Nucleus accumbens (tissue), 56 donors: ENCODE measurements at places on chromosomes 11 and 22.

DNA sequence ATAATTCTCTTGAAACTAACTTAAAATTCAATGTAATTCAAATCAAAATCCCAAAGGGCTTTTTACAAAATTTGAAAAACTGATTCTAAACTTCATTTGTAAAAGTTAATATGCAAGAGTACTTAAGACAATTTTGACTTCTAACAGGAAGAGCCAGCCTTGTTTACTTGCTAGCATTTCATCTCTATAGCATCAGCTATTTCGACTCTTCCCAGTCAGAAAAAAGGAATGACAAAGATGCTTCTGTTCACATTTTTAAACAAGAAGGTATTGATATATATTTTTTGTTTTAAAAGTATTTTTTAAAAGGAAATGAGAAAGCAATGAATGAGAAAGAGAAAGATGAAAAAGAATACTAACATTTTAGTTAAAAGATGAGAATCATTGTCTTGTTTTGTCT, 16.4 kb downstream of the SLN start:
- no peak for DNase-seq

DNA sequence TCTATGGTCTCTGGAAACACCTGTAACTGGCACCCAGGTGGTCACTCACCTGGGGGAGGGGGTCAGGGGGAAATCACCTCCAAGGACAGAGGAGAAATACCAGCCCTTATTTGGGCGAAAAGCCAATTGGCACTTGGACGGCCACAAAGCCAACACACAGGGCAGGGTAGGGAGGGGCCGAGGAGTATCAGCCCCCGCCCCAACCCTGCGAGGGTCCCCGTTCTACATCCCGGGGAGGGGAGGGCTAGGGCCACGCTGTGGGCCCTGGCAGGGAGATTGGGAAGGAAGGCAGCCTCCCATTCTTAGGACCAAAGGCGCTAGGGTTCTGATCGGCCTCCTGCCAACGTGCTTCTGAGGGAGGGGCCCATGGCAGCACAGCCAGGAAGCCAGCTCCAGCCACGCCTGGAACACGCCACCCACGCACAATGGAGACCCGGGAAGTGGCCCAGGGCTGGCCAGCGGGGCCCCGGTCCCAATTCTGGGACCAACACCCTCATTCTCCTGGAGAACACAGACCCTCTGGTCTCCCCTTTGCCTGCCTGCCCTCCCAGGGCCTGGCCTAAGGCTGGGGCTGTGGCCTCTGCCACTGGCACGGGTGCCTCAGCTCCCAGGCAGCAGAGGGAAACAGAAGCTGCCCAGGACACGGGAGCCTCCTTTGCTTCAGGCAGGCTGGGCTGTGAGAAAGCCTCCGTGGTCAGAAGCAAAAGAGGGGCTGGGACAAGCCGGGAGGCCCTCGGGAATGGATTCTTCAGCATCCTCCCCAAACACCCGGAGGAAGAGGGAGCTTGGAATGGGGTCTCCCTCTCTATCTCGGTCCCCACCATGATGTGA, 7.4 kb downstream of the CBX6 start:
- DNase-seq: no peak

DNA sequence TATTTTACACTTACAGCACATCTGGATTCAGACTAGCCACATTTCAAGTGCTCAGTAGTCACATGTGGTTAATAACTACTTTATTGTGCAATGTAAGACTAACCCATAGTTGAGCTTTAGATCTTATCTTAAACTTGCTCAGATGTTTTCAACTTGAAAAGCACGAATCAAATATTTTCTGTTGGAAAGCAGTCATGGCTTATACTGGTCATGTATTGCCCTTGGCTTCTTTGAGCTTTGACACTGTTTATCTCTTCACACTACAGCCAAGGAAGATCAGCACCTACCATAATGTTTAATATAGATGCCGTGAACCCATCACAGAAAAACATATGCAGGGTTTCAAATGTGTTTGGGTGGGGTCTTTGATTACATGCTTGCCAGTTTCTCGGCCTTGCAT, 4.4 kb downstream of the RBX1 start:
- DNase-seq: no peak

DNA sequence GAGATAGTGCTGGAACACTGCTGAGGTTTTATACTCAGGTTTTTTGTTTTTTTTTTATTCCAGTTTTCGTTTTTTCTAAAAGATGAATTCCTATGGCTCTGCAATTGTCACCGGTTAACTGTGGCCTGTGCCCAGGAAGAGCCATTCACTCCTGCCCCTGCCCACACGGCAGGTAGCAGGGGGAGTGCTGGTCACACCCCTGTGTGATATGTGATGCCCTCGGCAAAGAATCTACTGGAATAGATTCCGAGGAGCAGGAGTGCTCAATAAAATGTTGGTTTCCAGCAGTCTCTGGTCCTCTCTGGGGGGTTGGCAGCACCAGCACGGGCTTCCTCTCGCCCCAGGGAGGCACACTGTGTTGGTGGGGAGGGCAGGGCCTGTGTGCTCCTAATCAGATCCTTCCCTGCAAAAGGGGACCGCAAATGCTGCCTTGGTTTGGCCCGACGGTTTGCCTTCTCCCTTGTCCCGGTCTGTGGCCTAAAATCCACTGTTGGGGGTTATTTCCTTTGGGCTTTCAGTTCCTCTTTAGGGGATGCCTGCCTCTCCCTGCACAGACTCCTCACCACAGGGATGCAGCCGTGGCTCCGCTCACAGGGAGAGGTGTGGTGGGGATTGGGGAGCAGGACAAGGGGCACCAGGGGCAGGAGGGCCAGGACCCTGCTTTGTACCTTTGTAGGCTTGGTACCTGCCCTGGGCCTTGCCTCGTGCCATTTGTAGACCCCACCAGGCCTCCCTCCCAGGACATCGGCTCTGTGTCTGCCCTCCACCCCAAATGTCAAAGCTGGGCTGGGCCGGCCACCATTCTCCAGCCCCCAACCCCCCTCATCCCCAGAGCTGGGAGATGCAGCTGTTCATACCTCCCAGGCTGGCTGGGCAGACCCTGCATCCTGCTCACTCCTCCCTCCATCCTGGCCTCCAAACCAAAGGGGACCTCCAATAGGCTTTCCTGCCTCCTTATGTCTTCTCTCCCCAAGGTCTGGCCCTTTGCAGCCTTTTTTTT, 13.5 kb downstream of the MCAT start:
- no peak for DNase-seq

DNA sequence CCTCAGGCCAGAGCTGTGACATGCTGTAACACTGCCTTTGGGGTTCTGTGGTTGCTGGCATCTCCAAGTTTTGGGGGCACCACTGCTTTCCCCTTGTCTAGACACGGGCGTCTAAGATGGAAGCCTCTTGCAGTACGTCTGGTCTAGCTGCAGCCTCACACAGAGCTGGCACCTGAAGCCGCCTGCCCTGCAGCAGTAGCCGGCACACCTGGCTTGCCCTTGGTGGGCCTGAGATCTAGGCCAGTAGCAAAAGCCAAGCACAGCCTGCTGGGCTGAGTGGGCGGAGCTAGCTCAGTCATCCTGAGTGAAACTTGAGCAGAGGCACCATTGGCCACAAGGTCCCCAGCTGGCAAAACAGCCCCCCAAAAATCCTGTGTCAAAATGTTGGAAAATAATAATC, 154.2 kb downstream of the DLG2 start:
- DNase-seq: no peak

- no peak for DNase-seq
Measured at GRCh38 chr11:130721736-130722135, 194.5 kb downstream of the SNX19 start.
